NCI-H345 (cell line): ENCODE measurements at places on chromosomes 6 and 20.

DNA sequence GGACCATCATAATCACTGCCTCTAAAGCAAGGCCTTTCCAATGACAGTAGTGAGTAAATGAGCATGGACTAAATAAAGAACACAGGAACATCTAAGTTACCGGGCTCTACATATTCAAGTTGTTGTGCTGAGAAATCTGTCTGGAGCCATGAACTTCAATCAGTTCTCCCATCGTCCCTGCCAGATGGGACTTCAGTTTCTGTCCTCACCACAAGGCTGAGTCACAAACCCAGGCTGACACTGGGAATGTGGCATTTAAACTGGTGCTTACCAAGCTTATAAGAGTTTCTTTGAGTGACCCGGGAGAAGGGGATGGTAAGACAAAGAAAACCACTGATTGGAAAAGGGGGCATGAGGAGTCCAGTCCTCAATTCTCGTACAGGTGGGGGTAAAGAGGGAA, 497.0 kb downstream of the MAFB start:
- DNase-seq = no peak

DNA sequence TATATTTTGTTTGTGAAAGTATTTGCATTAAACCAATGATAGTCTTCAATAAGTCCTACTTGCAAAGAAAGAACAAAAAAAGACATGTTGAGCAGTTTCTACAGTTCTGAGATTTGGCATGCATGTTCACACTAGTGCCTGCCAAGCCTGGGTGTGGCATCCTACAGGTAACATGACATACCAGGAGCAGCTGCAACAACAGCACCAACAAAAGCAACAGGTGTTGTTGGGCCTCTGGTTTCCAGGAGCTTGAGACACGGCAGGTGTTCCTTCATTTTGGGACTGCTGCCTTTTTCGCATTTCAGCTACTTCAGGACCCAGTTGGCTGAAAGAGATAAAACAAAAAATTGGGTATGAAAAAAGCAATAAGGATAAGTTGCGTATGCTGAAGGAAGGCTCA, 41.2 kb upstream of the MTRF1L start:
- DNase-seq = peak; percentile 77

DNA sequence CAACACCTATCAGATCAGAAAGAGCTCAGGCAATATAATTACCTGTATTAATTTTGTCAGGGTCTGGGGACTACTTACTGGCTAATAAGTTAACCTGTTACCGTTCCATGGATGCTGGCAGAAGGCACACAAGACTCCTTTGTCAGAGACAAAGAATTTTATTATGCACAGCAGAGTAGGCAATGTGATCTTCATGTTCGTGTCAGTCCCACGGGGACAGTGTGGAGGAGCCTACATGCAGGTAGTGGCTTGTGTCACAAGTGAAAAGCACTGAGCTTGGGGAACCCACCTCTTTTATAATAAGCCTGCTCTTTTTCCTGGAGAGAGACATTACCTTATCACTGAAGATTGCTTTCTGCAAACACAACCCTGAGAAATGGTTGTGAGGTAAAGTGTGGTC, 96.9 kb downstream of the CD164 start:
- DNase-seq = no peak

DNA sequence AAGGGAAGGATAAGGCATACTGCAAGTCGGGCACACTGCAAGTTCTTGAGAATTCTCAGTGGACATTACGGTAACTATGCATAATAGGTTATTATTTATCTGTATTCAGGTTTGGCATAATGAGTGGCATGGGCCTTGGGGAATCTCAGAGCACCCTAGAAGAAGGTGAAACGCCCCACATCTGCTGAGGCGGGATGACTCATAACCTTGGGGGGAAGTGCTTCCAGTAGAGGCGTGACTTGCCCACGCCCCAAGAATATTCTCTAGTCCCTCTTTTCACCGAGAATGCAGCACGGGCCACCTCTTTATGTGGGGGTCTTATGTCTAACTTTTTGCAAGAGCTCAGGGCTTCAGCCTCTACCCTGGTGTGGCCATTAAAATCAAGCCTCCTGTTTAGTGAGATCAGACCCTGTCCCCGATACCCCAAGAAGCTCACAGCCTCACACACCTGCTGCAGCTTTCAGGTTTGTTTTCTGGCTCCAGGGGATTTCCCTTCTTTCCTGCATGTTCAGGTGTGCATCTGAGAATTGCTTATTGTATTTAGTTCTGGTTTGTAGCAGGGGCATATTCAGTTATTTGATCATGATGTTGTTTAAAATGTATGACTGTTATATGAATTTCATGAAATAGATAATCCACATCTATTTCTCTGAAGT, 19.1 kb downstream of the ZFP64 start:
- DNase-seq = no peak

DNA sequence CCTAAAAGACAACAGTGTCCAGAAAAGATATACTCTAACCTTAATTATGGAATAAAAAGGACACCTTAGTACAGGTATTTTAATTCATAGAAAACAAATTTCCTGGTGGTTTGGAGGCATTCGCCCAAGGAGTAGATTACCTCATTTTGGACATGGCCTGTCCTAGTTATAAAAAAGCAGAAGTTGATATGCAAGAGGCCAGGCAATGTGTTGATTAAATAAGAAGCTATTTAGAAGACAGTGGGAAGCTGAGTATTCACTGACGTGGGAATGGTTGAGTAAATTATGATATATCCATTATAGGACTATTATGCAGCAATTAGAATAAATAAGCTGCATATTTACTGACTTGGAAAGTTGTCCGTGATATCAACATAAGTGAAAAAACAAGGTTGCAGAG, 314.9 kb downstream of the ALDH8A1 start:
- DNase-seq = no peak

GRCh38 chr20:33791959-33792597, 19.1 kb upstream of the CHMP4B start:
- DNase-seq = peak; percentile 27

DNA sequence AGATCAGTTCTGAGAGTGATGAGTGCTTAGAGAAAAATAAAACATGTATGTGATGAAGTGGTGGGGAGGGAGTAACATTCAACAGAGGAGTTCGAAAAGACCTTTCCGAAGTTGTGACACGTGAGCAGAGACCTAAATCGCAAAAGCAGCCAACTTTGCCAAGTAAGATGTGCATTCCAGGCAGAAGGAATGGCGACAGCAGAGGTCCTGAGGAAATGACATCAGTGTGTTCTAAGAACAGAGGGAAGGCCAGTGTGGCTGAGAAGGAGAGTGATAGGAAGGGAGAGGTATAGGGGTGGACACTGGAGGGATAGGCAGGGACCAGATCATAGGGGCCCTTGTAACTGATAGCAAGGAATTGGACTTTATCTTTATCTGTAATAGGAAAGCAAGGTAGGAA, 51.3 kb downstream of the ADAT2 start:
- DNase-seq = no peak

GRCh38 chr6:148898376-148899014, 151.7 kb downstream of the UST start:
- no peak for DNase-seq

- DNase-seq = no peak
These were observed 287.0 kb downstream of the CLIC5 start for GRCh38 chr6:45728674-45729073.

DNA sequence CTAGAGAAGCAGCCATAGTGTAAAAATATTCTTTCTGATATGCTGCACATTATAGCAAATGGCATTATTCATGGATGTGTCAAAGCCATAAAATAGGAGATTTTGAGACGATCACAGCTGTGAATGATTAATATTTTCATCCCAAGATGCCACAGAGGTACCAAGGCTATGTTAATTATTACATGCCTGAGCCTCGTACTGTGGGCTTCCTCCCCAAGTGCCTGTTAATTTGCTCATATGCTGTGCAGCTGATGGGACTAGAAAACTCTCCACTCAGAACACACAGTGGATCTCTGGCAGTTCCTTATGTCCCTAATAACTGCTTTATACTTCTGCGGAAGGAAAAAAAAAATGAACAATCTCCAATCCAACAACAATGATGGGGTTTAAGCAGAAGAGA, 184.9 kb upstream of the TSHZ2 start:
- DNase-seq = no peak

DNA sequence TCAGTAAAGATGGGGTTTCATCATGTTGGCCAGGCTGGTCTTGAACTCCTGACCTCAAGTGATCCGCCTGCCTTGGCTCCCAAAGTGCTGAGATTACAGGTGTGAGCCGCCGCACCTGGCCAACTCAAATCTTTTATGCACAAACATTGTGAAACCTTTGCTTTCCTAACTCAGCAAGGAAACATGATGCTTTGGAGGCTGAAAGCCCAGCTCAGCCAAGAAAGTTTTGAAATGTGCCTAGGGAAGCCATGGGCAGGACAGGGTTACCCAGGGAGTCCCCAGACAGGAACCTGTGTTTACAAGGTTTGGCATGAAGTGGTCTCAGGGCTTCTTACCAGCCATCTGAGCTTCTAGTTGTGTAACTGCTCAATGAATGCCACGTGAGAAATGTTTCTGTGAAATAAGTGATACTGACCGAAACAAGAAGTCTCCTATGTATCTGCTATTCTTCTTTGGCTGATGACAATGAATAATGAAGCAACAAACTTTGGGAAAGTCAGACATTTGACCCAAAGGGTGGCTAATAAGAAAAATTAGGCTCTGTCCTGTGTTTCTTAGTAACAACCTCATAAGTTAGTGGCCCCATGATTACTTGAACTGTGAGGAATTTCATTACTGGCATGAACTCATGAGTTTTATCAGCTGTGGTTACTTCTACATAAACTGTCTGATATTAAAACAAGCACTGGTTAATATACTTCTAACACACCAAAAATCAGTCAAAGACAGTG, 163.5 kb downstream of the KIF6 start:
- DNase-seq = no peak

DNA sequence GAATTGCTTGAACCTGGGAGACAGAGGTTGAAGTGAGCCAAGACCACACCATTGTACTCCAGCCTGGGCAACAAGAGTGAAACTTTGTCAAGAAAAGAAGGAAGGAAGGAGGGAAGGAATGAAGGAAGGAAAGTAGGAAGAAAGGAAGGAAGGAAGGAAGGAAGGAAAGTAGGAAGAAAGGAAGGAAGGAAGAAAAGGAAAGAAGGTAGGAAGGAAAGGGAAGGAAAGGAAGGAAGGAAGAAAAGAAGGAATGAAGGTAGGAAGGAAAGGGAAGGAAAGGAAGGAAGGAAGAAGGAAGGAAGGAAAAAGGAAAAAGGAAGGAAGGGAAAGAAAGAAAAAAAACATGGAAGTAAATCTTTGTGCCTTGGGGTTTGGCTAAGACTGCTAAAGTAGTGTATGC, 11.7 kb downstream of the ULBP1 start:
- DNase-seq = no peak

DNA sequence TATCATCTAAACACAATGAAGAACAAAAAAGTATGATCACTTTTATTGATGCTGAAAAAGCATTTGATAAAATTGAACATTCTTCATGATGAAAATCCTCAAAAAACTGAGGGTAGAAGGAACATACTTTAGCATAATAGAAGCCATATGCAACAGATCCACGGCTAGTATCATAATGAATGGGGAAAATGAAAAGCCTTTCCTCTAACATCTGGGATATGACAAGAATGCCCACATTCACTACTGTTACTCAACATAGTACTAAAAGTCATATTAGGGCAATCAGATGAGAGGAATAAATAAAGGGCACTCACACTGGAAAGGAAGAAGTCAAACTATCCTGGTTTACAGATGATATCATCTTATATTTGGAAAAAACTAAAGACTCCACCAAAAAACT, 256.6 kb downstream of the RFPL4B start:
- DNase-seq = no peak

DNA sequence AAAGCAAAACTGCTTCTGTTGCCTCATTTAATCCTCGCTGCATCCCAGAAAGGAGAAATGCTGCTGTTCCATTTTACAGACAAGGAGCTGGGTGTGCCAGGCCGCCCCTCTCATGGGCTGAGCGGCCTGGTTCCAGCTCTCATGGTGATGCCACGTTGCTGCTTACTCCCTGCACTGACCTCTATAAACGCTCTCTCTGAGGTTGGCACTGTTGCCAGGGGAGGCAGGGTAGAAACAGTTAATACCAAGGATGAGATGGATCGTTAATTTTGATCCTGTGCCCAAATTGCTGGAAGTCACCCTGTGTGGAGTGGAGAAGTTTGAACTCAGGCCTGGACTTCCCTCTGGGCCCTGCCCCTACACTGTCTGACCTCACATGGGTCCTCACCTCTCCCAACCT, 25.6 kb downstream of the SIRPA start:
- DNase-seq = no peak

DNA sequence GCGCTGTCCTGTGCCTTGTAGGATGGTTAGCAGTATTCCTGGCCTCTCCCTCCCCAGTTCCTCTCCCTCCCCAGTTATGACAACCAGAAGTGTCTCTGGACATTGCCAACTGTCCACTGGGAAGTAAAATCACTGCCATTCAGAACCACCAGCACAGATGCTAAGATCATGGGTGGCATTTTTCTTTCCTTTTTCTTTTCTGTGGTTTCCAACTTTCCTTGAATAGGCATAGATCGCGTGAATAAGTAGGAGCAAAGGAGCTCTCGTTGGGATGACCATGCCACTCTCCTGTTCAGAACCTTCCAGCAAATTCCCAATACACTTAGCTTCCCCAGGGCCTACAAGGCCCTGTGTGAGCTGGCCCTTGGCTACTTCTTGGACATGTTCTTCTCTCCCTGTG, 59.0 kb downstream of the EYA2 start:
- no peak for DNase-seq

DNA sequence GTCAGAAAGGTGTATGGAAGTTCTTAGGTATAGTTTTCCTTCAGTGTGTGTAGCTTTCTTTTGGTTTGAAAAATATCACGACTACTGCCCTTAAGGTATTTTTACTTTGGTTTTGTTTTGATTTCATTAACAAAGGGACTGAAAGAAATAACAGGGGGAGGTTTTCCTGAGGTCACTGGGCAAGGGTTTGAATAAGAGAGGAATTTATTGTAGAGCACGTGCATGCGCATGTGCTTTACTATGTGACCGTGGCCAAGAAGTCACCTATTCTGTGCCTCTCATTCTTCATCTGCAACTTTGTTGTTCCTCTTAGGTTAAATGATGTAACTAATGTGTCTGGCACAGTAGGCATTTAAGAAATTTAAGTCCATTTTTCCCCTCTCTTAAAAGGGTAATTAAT, 4.1 kb upstream of the MAN1A1 start:
- DNase-seq = no peak

DNA sequence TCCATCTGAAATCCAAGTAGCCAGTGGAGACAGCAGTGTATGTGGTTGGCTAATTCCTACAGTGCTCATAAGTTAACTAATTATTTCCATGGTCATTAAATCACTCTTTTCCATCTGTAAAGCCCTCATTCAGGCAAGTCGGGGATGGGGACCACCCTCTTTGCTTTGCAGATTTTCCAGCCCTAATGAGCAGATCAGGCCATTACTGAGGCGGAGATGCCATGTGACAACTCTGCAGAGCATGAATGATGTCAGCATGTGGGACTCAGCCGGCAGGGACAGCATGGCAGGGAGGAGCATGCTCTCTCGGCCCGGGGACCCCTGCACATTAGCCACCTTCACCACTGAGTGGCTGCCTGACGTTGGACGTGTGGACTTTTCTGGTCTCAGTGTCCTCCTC, 623.3 kb upstream of the CDH4 start:
- no peak for DNase-seq

GRCh38 chr6:4009486-4009885, 69.5 kb downstream of the FAM217A start:
- no peak for DNase-seq
